Activated gamma-delta T cell treated with Interleukin-2 at 50 U/mL for 16 hours (primary cell): ENCODE measurements at places on chromosomes 4 and X.

DNA sequence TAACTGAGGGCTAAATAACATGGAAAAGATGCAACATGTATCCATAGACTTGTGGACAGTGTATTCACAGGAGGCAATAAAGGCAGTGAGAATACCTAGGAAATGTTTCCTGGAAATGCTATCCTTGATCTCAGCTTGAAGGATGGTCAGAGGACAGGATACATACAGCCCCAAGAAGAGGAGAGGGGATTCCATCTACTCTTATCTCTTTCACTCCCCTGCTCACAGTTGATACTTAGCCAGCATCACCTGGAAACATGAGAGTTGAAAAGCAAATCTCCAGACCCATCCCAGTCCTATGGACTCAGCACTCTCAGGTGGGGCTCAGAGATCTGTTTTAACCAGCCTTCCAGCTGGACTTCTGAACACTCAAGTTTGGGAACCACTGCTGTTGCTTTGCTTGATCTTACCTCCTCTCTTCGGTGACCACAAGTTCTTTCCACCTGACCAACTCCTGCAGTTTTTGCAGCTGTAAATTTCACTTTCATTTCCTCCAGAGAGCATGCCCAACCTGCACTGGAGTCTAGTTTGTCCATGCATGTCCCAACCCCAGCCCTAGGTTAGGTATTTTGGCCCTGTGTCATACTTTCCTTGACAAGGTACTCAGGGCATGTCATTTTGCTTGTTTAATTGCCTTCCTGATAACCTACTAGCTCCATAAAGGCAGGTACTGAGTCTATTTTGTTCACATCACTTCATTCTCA is 10.4 kb downstream of the RELL1 start:
- DNase-seq = no peak

GRCh38 chrX:7068939-7069367 is 78.6 kb upstream of the STS start:
- DNase-seq = peak; percentile 33

DNA sequence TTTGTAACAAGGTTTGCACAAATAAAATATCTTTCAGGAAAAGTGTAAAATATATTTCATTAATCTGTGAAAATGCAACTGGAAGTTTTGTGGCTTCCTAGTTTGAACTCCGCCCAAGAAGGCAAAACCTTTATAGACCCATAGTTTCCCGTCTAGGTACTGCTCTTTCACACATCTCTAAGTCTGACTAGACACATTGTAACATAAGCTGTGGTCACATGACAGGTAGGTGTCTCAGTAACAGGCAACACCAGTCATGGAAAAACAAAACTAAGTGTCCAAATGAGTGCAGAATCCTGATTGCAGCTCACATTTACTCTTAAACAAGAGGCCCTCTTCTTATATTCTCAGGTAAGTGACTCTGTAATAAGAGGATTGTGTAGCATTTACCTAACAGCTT is 55.6 kb downstream of the SNCA start:
- no peak for DNase-seq

GRCh38 chrX:153970357-153971123 is 1.1 kb downstream of the HCFC1 start:
- no peak for DNase-seq

GRCh38 chrX:29617276-29617675 is 598.1 kb upstream of the MAGEB2 start:
- DNase-seq = no peak

GRCh38 chrX:29477878-29478277 is 737.5 kb upstream of the MAGEB2 start:
- no peak for DNase-seq

GRCh38 chr4:80382090-80382832 is 46.7 kb downstream of the CFAP299 start:
- DNase-seq = no peak

GRCh38 chr4:42018451-42018850 is 28.1 kb downstream of the SLC30A9 start:
- DNase-seq = no peak

- DNase-seq = no peak
Measured at GRCh38 chr4:165222651-165222994, 15.3 kb downstream of the KLHL2 start.
